Right kidney (tissue), 9 donors: ENCODE measurements at places on chromosomes 5 and 9.

GRCh38 chr9:16753256-16753655 is 117.2 kb downstream of the BNC2 start:
- no peak for DNase-seq

GRCh38 chr9:135777623-135778177 is 75.7 kb downstream of the KCNT1 start:
- no peak for DNase-seq

GRCh38 chr9:117815315-117815714 is 111.1 kb downstream of the TLR4 start:
- no peak for DNase-seq

- DNase-seq = no peak
Observed at GRCh38 chr9:3040761-3041160, 196.9 kb upstream of the PUM3 start.

DNA sequence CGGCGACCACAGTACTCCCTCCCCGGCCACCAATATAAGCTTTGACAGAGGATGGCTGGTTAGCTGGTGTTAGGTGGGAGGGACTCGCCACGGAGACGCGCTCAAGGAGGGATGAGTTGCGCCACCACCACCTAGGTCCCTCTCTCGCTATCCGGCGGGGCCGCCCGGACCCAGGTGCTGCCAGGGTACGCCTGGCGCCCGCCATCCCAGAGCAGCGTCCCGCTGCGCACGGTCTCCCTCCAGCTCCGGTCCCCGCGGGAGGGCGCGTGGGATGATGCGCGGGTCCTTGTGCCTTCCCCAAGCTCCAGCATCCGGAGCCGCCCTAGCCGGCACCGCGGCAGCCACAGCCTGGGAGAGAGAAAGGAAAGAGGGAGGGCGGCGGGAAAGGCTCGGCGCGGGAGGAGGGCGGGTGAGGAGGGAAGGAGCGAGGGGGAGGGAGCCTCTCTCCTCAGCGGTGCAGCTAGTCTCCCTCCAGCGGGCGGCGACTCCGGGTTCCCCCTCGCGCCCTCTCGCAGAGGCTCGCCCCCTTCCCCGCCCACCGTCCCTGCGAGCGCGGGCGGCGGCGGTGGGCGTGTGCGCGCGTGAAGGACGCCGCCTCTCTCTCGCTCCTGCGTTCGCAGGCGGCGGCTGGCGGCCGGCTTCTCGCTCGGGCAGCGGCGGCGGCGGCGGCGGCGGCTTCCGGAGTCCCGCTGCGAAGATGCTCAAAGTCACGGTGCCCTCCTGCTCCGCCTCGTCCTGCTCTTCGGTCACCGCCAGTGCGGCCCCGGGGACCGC is at the start of gene CAMK4:
CAMK4 (plus strand) TSS at position 598 of the 774 bp plus-strand sequence; CDS start at position 698, 100 bp downstream.
- peak; percentile 81 for DNase-seq

DNA sequence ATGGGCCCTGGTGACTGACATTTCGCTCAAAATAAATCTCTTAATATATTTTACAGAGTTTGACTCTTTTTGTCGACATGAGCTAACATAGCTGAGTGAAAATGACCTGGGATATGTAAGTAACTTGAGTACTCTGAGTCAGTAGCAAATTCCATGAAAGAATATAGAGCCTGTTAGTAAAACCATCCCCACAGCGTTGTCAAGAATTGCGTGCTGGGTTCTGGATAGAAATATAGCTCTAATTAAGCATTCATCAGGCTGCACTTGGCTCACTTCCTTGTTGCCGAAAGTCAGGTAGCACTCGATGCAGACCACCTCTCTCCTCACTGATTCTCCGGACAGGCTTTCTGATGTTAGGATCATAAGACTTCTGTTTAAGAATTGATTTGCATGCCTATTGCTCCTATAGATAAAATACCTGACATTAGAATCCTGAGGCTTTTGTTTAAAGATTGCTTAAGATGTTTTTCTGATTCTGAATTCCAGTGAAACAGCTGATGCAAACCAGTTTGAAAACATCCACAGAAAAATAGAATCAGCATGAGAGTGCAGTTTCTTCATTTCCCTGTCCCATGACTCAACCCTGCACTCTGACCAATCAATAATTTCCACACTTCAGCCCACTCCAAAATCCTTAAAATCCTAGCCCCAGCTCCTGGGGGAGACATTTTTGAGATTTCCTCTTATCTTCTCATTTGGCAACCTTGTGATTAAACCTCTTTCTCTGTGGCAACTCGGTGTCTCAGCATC is 310.6 kb downstream of the DIRAS2 start:
- no peak for DNase-seq

DNA sequence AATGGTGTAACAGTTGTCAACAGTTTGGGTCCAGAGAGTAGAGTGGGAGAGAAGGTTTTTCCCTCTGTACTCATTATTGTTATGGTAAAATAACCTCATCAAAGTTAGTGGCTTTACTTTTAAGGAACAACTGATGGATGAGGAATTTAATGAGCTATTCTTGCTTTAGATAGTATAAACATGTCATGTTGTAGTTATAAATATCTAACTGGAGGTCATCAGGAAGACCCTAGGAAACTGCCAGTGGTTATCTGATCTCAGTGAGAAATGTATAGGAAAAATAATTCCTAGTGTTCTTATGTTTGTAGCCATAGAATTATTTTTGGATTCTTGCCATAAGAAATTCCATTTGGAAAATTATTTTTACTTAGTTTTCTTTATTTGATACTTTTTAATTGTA is 4.1 kb downstream of the ERCC6L2 start:
- DNase-seq = peak; percentile 3

GRCh38 chr9:16869882-16870595 is 431 bp downstream of the BNC2 start:
- DNase-seq = peak; percentile 79
